ENCODE measurements at places on chromosomes 7 and 10.

DNA sequence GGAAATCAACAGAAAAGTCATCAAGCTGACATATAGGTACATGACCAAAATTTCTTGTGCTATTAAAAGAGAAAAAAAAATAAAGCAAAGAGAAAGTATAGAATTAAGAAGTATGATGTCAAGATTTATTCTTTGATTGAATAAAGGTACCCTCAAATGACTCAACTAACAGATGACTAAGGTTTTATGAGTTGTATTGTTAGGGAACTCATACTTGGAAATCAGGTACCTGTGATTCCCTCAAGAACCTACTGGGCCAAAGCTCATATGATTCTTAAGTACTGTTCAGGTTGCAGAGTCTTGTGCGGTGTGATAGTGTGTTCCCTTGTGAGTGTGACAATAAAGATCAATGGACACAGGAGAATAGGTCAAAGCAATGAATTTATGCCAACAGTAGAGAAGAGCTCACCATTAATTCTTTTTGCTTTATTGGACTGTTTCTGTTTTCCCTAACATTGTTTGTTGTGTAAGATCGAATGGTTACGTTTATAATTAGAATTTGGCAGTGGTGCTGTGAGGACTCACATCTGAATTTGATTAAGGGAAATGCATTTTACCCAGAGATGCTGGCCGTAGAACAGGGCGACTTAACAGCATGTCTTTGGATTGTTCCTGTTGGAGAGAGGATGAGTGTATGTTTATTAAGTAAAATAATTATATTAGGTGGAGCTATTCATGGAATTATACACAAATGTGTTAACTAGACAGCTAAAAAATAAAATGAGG is 293.2 kb upstream of the SEMA3D start:
- DNase-seq: no peak

DNA sequence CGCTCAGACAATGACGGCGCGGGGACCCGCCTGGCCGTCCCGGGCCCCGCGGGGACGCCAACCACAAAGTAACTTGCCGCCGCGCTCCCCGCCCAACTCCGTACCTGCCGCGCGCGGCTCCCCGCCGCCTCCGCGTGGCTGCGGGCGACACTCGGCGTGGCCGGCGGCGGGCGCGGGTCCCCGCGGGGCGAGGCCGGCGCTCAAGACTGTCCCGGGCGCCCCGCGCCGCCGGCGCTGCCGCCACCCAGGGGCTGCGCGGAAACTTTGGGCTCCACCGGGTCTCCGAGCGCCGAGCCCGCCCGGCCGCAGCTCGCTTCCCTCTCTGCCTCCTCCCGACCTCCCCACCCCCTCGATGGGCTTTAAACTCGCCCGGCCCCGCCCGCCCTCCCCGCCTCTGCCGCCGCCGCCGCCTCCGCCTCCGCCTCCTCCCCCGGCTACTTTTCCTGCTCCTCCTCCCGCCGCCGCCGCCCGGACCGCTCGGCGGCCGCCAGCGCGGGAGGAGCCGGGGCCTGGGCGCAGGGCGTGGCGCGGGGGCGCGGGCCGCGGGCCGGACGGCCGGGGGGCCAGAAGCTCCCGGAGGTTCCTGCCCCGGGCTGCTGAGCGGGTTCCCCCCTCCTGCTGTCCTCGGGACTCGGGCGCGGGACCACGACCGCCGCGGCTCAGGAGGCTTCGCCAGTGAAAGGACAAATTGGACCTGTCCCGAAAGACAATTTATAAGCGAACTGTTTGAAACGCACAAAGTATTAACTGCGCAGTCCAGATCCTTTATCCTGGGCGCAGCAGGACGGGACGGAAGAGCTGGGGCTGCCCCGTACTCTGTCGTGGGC is 10.6 kb upstream of the GRB10 start:
- DNase-seq: no peak

DNA sequence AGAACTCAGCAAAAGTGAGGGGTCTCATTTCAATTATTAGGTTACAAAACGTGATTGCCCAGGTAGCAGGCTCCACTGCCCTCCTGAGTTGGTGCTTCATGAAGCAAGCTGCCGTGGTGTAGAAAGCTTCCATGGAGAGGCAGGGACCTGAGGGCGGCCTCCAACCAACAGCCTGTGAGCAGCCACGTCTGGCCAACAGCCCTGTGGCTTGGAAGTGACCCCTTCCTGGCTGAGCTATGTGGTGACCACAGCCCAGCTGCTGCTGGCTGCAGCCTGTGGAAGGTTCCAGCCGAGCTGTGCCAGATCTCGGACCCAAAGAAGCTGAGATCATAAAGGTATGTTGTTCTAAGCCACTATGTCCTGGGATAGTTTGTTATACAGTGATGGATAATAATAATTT is 122.5 kb upstream of the KLF6 start:
- no peak for DNase-seq

GRCh38 chr7:156014808-156015207 is 202.5 kb upstream of the SHH start:
- no peak for DNase-seq

- no peak for DNase-seq
Observed at GRCh38 chr7:51428217-51428887, 111.7 kb upstream of the COBL start.

GRCh38 chr10:73981812-73982211 is 16.1 kb upstream of the VCL start:
- DNase-seq: no peak

- no peak for DNase-seq
Observed at GRCh38 chr10:23331567-23332301, 12.9 kb downstream of the C10orf67 start.

DNA sequence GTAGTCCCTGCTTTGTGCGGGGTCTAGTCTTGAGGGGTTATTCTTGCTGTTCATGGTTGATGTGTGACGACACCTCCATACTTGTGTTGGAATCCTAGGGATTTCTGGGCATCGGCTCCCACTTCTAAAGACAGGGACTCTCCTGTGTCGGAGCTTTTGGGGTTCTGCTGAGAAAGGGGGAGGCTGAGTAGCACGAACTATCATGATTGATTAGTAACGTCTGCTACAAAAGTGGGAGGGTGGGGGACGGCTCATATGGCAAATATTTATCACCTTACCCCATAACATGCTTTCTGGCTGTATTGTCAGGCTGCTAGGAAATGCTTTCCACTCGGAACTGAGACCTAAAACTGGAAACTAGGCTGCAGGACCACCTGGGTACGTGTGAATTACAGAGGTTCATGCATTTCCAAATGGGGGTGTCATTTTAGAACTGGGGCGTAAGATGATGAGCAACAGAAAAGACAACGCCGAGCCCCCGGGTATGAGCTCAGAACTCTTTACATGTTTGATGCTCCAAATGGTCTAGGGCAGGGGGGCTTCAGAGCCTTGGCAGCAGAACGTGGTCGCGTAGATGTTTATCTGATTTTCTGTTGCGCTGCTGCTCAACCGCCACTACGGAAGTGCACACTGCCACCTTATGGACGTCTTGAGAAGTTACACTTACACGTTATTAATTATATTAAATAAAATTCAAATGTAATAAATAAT is 15.1 kb upstream of the NME8 start:
- DNase-seq: peak; percentile 5

DNA sequence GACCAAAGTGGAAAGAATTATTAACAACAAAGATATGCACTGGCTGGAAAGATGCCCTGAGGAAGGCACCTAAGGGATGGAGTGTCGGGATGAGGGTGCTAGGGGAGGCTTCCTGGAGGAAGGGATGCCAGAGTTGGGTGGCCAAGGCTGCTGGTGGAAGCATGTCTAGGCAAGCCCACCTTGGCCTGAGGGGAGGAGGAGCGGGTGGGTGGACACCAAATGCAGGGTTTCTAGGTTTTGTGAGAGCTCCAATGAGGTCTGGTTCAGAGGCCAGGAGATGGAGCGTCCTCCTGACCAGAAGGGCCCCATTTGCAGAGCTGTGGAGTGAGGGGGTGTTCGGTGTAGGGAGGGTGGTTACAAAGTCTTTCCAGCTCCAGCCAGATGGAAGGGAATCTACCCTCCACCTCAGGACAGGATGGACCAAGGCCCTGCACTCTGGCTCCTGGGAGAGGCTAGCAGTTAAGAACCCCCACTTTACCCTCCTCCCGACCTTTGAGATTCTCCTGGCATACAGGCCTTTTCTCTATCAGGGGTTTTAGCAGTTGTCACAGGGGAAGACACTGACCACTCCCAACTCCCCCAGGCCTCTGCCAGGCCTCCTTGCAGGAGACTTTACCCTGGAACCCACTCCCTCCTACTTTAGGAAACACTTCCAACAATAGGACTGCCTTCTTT is 3.0 kb upstream of the DDIT4 start:
- no peak for DNase-seq

DNA sequence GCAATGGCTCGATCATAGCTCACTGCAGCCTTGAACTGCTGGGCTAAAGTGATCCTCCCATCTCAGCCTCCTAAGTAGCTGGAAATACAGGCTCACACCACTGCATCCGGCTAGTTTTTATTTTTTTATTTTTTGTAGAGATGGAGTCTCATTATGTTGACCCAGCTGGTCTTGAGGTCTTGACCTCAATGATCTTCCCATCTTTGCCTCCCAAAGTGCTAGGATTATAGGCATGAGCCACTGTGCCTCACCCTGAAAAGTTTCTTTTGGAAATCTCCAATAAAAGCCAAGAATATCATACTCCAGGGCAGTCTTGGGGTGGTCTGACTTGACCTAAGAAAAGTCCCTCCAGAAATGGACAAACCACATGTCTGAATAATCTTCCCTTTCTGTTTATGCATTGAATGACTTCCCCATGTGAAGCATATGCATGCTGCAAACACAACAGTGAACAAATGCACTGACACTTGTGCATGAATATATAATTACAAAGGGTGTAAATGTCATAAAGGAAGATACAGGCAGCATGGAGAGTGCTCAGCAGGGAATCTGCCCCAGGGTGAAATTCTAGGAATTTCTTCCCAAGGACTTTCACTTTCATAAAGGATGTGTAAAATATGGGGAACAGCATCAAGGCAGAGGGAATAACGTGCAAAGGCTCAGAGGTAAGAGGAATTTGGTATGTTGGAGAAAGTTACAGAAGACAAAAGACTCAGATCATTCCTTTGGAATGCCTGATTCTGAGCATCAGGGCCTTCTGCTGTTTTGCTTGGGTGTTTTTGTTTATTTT is 142.4 kb upstream of the LYZL1 start:
- no peak for DNase-seq

GRCh38 chr7:33578166-33578565 is 327.2 kb upstream of the BMPER start:
- DNase-seq: no peak

GRCh38 chr10:31930023-31930751 is 1.6 kb upstream of the ARHGAP12 start:
- no peak for DNase-seq

GRCh38 chr7:54161621-54162020 is 380.6 kb upstream of the VSTM2A start:
- no peak for DNase-seq

DNA sequence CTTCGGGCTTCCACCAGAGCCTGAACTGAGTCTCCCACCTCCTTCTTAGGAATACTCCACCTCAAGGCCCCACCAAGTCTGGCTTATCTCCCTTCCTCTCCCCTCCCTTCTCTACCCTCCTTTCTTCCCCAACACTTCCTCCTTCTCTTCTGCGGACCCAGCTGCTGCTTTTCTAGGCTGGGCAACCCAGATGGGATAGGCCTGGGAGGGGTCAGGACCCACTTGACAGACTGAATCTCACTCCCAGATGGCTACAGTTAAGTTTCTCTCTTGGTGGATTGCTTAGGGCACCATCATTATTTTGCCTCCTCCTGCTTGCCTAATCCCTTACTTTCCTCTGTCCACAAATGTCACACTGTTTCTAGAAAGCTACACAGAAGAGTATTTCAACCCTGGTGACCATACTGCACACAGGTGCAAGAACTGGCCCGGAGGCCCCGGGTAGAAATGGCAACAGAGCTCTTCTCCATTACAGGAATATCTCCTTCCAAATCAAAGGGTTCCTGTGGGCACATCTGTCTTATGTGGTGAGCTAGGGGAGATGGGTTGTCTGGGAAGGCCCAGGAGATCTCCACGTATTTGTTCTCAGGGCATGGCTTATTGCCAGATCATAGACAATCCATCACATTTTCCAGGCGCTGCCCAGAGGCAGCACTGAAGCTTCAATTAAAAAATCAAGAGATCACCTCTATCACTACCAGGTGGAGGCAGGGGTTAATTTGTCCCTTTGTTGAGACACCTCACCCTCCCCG is 5.1 kb upstream of the HOXA11 start:
- no peak for DNase-seq

GRCh38 chr7:101277155-101277554 is 32.3 kb upstream of the FIS1 start:
- DNase-seq: no peak

DNA sequence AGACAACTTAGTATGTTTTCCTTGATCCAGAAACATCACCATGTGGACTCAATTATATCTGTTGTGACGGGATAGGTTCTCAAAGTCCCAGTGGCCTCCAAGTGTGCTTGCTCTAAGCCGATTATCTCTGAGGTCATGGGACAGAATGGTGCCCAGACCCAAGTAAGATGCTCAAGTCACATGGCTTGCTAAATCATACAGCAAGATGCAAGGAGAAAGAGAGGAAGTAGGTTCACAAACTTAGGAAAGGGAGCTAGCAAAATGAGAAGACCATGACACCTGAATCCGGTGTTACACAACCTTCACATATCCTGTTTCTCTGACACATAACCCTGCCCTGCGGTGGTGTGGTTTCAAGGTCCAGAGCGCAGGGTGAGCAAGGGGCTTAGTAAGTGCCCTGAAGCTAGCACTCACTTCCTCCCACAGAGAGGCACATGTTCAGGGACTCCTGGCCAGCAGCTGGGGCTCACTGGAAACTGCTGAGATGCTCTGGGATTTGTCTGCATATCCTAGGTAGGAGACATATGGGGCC is 590.9 kb upstream of the ANKRD30A start:
- no peak for DNase-seq

- no peak for DNase-seq
Observed at GRCh38 chr10:118571123-118571522, 24.3 kb downstream of the PRLHR start.

GRCh38 chr7:50864694-50865093 is 82.0 kb upstream of the GRB10 start:
- no peak for DNase-seq

DNA sequence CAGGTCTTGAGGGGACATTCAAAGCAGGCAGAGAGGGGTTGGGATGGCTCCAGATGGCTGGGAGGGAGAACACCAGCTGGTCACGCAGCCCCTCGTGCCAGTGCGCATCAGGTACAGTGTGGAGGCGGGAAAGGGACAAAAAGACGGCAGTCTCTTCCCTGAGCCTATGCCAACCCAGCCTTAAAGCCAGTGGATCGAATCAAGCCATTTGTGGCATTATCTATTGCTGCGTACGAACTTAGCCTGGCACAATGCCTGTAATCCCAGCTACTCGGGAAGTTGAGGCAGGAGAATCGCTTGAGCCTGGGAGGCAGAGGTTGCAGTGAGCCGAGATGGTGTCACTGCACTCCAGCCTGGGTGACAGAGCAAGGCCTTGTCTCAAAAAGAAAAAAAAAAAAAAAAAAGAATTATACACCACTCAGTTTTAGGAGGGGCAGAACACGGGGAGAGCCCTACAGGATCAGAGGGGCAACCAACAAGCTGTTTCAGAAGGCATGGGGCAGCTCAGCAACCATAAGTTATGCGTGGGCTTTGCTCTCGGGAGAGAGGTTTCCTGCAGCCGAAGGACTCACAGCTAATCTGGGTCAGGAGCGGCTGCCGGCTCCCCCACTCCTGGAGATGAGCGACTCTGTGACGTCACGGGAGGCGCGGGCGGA is 356 bp upstream of the NDUFB2 start:
- peak; percentile 88 for DNase-seq

GRCh38 chr10:118028619-118029018 is 18.1 kb downstream of the RAB11FIP2 start:
- DNase-seq: no peak

GRCh38 chr7:29642494-29643155 is 79.0 kb downstream of the PRR15 start:
- no peak for DNase-seq

Data from stimulated activated CD4-positive, alpha-beta T cell treated with anti-CD3 and anti-CD28 coated beads, Interleukin-12 subunit alpha, Interleukin-12 subunit beta, amount 100 ng/mL, for 24 hours (primary cell).